ENCODE measurements at places on chromosomes 1 and 21. TPM values are rescaled to one million over a fixed set of nuclear protein-coding genes. Genes with fewer than 3 reads are reported as not detected.

DNA sequence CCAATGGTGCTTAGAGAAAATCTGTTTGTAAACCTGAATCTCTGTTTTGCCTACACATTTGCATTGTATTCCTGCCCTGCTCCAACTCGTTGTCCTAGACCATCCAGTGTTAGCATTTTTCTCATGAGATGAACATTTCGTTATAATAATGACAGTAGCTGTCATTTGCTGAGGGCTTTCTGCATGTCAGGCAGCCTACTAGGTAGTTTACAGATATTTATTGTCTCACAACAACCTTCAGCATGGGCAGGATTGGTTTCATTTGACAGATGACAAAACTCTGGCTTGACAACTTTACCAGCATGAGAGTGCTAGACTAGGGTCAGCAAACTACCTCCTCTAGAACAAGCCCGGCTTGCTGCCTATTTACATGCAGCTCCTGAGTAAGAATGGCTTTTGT, 10.1 kb downstream of the ST6GALNAC3 start:
- no peaks in the 10 kb centered on the region for H3K4me1 ChIP-seq
- DNase-seq = no peak
- H3K36me3 ChIP-seq = no peaks in the 10 kb centered on the region
- H3K27me3 ChIP-seq = no peaks in the 10 kb centered on the region
- no peak overlapping the region for H3K27ac ChIP-seq

DNA sequence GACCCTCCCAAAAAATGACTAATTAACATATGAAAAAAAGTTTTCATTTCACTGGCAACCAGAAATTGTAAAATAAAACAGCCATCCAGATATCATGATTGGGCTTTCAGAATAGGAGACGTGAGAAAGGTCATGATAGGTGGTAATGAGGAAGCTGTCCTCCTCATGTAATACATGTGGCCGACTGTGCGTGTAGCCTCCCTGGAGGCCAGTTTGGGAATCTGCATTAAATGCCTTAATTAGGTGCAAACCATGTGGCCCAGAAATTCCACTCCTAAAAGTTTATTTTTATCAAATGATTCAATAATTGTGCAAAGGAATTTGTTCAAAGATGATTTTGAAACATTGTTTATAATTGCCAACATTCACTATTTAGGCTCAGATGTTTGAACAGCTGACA, 127.6 kb upstream of the C1orf105 start:
- H3K4me1 ChIP-seq = peaks cover 7% of the 10 kb centered on the region
- H3K4me3 ChIP-seq = no peak overlapping the region
- H3K27ac ChIP-seq = no peak overlapping the region
- H3K36me3 ChIP-seq = no peaks in the 10 kb centered on the region
- DNase-seq = no peak

- H3K36me3 ChIP-seq = no peaks in the 10 kb centered on the region
- H3K27ac ChIP-seq = no peak overlapping the region
- peaks cover 9% of the 10 kb centered on the region for H3K4me1 ChIP-seq
- DNase-seq = peak; percentile 46
These were observed 38.8 kb downstream of the POFUT2 start for GRCh38 chr21:45248893-45249381.

- no peak overlapping the region for H3K27ac ChIP-seq
- no peak for DNase-seq
These were observed 14.9 kb upstream of the CD1C start for GRCh38 chr1:158274797-158275196.

DNA sequence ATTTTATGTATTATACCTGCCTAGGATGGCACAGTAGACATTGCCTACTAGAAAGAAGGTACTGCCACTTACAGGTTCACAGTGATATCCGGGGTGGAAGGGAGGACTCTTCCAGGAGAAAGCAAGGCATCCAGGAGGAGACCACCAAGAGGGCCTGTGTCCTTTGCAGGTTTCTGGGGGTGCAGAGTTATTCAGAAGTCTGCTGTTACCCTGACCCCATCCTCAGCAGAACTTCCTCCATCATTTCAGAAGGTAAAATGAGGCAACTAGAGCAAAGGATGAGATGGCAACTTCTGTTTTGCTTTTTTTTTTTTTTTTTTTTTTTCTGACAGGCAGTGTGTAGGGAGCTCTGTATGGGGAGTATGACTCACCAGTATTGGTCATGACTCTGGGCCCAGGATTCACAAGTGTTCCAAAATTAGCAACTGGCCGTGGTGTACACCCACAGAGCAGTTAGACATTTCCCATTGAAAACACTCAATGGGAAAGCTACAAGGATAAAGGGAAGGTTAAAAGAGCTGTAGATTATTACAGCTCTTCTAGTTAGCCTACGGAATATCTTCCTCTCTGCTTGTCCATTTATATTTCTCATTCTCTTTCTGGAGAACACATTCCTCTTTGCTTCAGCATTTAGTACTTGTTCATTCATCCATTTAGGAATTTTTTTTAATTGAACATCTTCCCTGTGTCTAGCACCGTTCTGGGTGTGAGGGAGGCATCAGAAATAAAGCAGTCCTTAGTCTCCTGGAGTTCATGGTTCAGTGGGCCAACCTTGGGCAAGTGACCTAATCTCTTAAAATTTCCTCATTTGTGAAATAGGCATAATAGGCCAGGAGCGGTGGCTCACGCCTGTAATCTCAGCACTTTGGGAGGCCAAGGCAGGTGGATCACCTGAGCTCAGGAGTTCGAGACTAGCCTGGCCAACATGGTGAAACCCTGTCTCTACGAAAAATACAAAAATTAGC, 50.5 kb upstream of the PPP2R5A start:
- no peak for DNase-seq
- no peak overlapping the region for H3K27ac ChIP-seq
- H3K27me3 ChIP-seq = no peaks in the 10 kb centered on the region
- no peak overlapping the region for H3K4me3 ChIP-seq
- no peaks in the 10 kb centered on the region for H3K4me1 ChIP-seq

Gene SELE
- 1.7 TPM for total RNA-seq

Gene RUNX1
- 24.3 TPM for total RNA-seq

Measured in testis (tissue), 5 donors.